ENCODE measurements at places on chromosomes 11 and 22.

DNA sequence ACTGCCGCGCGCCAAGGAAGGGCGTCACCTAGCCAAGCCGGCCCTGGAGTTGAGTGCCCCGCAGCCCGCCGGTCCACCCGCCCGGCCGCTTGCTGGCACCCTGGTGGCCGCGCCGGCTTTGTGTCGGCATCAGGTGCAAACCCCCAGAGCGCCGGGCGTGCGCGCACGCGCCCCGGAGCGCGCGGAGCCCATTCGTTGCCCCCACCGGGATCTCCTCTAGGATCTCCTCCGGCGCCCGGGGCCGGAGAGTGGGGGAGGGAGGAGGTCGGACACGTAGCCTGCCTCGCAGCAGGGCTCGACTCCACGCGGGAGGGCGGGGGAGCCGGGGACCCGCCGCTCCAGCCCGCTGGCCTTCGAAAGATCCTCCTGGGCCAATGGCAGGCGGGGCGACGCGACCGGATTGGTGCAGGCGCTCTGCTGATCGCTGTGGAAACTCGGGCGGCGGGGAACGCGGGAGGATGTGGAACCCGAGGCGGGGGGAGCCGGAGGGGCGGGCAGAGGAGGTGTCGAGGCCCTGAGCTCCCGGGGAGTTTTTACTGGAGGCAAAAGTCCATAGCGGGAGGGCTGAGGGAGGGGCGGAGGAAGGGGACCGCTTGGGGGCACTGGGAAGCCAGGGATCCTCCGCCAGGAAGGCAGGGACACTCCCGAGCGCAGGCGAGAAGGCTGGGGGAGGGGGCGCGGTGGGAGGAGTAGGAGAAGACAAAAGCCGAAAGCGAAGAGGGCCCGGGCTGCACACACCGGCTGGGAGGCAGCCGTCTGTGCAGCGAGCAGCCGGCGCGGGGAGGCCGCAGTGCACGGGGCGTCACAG is at the start of gene FADS2:
Gene FADS2, plus strand, starts transcription at position 730 of the 808 bp plus-strand sequence. CDS start 91 bp downstream, outside the sequence.
- no peak for DNase-seq

GRCh38 chr11:8959546-8960166 is 4.6 kb downstream of the TMEM9B start:
- DNase-seq = no peak

- DNase-seq = no peak
These were observed 338.3 kb downstream of the TBC1D22A start for GRCh38 chr22:47100646-47101200.

- no peak for DNase-seq
These were observed 89.8 kb downstream of the DBX1 start for GRCh38 chr11:20070459-20070858.

DNA sequence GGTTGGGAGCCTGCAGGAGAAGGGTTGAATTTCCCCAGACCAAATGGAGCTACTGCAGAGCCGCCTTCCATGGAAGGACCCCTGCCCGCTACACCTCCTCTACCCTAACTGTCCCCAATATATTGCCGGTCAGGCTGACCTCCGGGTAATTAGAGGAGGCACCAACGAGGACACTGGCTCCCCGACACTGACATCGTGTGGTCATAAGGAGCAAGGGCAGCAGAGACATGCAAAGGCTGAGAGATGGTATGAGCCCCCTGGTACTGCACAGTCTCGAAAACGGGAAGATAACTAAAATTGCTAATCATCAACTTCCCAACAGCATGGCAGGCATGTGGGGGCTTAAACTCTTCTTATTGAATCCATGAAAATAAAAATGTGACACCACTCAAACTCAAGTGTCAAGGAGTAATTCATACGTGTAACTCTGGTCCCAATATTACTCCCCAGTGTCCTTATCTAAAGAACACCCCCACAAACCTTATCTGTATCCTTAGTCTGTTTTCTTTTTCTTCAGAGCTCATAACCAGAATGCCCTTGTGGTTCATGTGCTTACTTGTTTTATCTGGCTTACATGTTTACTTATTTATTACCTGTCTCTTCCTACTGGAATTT is 4.4 kb downstream of the CAVIN3 start:
- DNase-seq = no peak

- DNase-seq = no peak
These were observed 196.2 kb downstream of the MN1 start for GRCh38 chr22:27605390-27605789.

DNA sequence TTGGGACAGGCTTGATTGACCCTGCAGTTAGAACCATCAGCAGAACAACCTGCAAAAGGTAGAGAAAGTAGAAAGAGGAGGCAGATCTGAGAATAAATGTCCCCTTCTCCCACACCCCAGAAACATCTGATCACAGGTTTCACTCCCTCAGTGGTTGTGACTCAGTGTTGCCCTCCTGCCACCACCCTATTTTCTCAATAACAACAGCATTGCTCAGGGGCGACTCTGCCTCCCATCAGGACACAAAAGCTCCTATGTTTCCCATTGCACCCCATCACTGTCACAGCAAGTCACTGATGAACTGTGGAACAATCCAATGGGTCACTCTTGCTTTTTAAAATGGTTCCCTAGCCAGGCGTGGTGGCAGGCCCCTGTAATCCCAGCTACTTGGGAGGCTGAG is 110.2 kb downstream of the RASSF10 start:
- DNase-seq = no peak

DNA sequence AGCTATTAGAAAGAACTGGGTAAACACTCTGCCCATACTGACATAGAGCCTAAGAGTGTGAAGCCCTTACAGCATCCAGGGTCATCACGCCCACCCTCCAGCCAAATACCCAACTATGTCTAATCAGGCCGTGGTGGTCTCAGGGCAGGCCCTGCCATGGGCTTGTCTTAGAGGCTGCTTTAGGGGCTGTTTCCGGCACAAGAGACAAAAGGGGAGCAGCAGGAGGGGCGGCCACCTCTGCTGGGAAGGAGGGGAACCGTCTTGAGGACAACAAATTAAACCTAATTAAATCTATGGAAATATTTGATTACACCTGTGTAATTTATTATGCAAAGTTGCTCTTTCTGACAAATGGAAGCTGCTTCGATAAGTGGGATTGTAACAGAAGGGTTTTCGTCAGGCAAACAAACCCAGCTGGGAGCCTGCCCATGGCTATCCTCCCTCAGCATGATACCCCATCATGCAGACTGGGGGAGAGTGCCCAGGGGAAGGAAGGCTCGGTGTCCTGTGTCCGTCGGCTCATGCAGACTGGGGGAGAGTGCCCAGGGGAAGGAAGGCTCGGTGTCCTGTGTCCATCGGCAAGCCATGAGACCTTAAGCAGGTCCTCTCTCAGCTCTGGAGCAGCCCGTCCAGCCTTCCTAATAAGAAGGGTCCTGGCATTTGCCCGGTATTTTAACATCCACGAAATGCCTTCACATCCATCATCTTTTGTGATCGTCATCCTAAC is 163.6 kb upstream of the B3GAT1 start:
- no peak for DNase-seq

GRCh38 chr11:108538502-108538901 is 40.3 kb upstream of the POGLUT3 start:
- DNase-seq = no peak

- no peak for DNase-seq
These were observed 64.9 kb downstream of the BCR start for GRCh38 chr22:23245045-23245798.

DNA sequence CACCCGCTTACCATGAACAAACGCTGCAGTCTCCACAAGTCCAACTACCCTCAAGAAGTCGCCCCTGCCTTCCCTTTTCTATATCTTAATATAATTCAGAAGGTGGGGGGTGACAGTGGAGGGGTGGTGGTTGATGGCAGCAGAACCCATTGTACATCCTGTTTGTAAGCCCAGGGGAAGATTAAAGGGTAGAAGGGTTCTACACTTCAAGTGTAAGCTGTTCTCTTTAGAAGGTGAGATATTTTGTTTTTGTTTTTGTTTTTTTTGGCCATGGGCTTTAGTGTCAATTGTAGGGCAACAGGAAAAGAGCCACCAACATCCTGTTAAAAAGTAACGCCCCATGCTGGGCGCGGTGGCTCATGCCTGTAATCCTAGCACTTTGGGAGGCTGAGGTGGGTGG is 34.9 kb upstream of the RRAS2 start:
- no peak for DNase-seq

DNA sequence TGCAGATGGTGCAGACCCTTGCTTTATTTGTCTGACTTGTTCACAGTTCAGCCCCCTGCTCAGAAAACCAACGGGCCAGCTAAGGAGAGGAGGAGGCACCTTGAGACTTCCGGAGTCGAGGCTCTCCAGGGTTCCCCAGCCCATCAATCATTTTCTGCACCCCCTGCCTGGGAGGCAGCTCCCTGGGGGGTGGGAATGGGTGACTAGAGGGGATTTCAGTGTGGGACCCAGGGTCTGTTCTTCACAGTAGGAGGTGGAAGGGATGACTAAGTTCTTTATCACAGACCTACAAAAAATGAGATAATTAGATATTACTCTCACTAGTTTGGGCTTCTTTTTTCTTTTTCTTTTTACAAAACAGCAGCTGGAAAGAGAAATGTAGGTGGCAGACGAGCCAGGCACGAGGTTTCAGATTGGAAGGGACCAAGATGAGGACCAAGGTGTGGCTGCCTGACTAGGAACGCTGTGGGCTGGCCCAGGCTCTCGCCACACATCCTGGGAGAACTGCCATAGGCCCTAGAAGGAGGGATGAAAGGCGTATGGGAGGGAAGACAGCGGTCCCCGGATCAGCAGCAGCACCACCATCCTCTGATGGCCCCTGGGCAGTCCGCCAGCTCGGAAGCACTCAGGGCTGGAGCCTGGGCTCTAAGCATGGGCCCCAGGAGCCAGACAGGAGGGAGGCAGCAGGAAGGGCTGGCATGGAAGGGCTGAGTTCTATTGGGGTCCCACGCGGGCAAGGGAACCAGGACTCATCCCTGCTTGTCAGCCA is 14.2 kb downstream of the TXN2 start:
- DNase-seq = no peak

- no peak for DNase-seq
These were observed 1.1 kb downstream of the APLP2 start for GRCh38 chr11:130070846-130071200.

DNA sequence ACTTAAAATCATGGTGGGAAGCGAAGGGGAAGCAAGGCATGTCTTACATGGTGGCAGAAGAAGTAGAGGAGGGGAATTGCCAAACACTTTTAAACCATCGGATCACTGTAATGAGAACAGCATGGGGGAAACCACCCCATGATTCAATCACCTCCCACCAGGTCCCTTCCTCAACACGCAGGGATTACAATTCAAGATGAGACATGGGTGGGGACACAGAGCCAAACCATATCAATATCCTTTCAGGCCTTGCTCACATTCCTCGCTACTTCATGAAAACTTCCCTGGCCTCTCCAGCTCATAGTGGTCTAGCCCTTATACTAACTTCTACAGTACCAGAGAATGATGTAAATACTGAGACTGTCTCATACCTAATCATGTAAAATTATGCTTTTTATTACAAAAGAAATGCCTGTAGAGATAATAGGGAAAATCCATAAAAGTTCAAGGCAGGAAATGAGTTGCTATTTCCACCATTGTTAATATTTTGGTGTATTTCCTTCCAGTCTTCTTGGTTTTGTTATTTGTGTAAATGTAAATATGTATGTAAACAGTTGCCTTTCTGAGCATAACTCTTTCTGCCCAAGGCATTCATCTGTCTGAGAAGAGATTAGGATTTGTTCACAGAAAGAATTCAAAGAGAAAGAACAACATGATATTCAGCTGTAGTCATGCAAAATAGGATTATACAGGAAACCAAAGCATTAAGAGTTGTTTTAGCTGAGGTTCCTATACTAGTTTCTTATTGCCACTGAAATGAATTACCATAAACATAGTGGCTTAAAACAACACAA is 104.3 kb upstream of the LDLRAD3 start:
- no peak for DNase-seq

GRCh38 chr11:118921929-118922744 is 3.6 kb downstream of the BCL9L start:
- DNase-seq = no peak

- DNase-seq = no peak
These were observed 4.5 kb downstream of the OR5B21 start for GRCh38 chr11:58503361-58503856.

GRCh38 chr22:27718186-27719035 is 83.1 kb downstream of the MN1 start:
- DNase-seq = no peak

- DNase-seq = no peak
These were observed 4.1 kb downstream of the TSPAN32 start for GRCh38 chr11:2305788-2306451.

- no peak for DNase-seq
These were observed 18.1 kb upstream of the CYTH4 start for GRCh38 chr22:37263966-37264887.

DNA sequence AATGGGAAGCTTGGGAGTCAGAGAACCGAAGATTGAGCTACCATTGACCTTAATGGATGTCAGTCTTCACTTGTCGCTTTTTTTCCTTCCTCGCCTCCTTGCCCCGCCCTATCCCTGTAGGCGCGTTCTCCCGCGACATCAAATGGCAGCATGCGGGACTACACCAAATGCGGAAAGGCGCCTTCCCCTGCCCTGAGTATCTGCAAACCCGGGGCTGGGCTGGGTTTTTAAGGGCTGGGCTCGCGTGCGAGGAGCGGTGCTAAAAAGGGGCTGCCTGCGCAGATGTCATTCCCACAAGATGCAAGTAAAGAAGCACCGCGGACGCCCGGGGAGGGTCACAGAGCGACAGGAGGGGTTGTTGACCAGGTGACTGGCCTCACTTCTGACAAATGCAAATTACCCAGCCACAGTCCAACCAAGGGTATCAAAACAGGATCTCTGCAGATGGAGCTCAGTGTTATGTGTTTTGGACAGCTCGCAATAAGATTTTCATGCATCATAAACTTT is 4.7 kb upstream of the FAM111B start:
- no peak for DNase-seq

DNA sequence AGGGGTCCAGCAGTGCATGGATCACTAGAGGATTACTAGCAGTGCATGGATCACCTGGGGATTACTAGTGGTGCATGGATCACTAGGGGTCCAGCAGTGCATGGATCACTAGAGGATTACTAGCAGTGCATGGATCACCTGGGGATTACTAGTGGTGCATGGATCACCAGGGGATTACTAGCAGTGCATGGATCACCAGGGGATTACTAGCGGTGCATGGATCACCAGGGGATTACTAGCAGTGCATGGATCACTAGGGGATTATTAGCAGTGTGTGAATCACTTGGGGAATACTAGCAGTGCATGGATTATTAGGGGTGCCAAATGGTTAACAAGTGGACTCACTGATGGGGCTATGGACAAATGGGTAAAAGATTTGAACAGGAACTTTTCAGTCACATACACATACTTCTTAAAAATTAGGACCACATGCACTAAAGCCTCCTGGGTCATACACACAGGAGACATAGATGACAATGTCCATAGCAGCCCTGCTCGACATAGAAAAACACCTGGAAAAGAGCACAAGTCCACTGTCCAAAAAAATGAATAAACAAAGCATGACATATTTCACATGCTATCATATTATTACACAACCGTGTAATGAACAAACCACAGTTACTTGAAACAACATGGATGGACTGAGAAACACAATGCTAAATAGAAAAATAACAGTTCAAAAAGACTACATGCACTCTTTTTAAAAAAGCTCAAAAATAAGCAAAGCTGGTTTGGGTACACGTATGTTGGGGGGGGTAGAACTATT is 109.8 kb downstream of the CD44 start:
- DNase-seq = no peak

- DNase-seq = no peak
These were observed 15.6 kb downstream of the TMEM184B start for GRCh38 chr22:38257181-38257580.

GRCh38 chr11:11987503-11988022 is 20.9 kb downstream of the DKK3 start:
- no peak for DNase-seq

Measured in activated naive CD4-positive, alpha-beta T cell (primary cell).